Activated CD4-positive, alpha-beta T cell treated with anti-CD3 and anti-CD28 coated beads, Interleukin-2, amount 10 ng/mL, durations not matched to agents 24 days and 14 days (primary cell): ENCODE measurements at places on chromosomes 6 and 20. TPM values are rescaled to one million over a fixed set of nuclear protein-coding genes. Genes with fewer than 3 reads are reported as not detected.

The FAM83C gene
- total RNA-seq = not detected in 2 replicates

The SNAP91 gene
- not detected in 2 replicates for total RNA-seq

The FNDC1 gene
- total RNA-seq = not detected in 2 replicates

The ECT2L gene
- total RNA-seq = not detected in 2 replicates

The ZSCAN23 gene
- 1.2 and 2.8 TPM in 2 replicates for total RNA-seq

The TRMT6 gene
- total RNA-seq = 33.6 and 35.5 TPM in 2 replicates

The HLA-DQA1 gene
- total RNA-seq = 3.6 and 4.0 TPM in 2 replicates

The LY6G6D gene
- total RNA-seq = not detected in 2 replicates

The GJA10 gene
- not detected in 2 replicates for total RNA-seq

The WFDC13 gene
- total RNA-seq = not detected in 2 replicates

The UNC5CL gene
- total RNA-seq = 0.88 and 1.2 TPM in 2 replicates

The ACTL10 gene
- 3.7 TPM in 2 replicates for total RNA-seq

The ANGPT4 gene
- not detected in 2 replicates for total RNA-seq
